ENCODE measurements at places on chromosomes 11 and 22. TPM values are rescaled to one million over a fixed set of nuclear protein-coding genes. Genes with fewer than 3 reads are reported as not detected.

GRCh38 chr11:119376197-119376847, 5.2 kb downstream of the USP2 start:
- DNase-seq = no peak

- DNase-seq = no peak
Observed at GRCh38 chr22:49087198-49087597, 740.5 kb downstream of the BRD1 start.

- DNase-seq = no peak
Observed at GRCh38 chr11:119885067-119885466, 156.1 kb upstream of the NECTIN1 start.

DNA sequence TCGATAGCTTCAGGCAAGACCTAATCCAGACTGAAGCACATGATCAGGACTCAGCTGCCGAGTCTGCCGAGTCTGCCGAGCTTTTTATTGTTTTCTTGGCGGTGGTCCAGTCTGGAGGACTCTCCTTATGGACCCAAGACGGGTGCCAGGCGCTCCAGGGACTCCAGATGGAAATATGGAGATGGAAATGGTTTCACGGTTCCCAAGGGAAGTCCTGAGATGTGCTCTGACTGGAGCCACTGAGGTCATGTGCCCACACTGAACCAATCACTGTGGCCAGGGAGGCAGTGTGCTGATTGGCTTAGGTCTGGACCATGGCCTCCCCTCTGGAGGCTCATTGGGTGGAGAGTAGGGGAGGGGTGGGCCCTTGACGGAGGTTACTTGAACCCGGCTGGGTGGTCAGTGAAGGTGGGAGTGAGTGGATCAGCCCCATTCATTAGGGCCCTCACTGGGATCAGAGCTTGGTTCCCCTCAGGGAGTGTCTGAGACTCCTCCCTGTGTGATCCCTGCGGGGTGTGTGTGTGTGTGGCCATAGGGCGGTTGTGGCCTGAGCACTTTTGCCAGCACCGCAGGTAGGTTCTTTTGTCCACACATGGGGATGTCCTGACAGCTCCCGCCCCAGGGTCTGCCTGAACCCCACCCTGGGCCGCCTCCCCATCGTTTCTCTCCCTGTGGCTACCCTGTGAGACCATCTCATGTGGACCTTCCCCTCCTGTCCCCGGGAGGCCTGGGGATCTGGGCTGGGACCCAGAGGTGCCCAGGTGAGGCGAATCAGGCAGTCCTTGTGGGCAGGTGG, 14.0 kb downstream of the RPS6KA4 start:
- no peak for DNase-seq

DNA sequence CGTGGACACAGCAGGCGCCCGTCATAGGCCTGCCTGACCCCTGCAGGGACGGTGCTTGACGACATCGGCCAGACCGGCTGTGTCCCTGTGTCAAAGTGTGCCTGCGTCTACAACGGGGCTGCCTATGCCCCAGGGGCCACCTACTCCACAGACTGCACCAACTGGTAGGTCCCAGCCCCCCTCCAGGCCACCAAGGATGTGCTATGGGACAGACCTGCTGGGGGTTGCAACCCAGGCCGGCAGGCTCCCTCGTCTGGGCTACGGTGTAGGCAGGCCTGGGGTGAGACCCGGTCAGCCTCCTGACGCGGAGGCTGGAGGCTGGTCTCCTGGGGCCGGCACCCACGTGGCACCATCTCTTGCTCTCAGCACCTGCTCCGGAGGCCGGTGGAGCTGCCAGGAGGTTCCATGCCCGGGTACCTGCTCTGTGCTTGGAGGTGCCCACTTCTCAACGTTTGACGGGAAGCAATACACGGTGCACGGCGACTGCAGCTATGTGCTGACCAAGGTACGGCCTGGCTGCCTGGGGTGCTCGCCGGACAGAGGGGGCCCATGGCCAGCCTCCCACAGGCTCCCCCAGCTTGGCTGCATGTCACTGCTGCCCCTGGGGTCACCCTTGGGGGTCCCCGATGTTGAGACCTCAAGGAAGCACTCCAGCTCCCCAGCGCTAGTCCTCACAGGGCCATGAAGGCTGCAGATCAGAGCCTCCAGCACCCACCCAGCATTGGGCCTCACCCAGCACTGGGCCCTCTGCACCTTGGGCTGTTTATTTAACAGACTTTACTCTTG, 7.7 kb downstream of the MUC5AC start:
- no peak for DNase-seq

DNA sequence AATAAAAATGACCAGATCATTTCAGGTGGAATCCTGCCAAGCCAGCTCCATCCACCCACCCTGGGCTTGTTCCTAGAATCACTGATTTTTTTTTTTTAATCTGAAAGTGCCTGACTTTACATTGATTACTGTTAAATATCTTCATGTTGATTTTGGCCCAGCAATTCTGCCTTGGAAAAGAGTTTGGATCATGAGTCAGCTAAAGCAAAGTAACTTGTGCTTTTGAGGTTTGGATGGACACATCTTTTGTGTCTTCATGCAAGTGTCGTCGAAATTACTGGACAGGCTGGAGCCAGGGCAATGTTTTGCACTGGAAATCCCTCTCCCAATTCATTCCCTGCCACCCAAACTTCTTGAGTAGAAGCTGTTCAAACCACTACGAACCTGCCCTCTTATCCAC, 164.0 kb upstream of the SYT13 start:
- no peak for DNase-seq

GRCh38 chr11:76131142-76131541, 75.2 kb downstream of the WNT11 start:
- no peak for DNase-seq

DNA sequence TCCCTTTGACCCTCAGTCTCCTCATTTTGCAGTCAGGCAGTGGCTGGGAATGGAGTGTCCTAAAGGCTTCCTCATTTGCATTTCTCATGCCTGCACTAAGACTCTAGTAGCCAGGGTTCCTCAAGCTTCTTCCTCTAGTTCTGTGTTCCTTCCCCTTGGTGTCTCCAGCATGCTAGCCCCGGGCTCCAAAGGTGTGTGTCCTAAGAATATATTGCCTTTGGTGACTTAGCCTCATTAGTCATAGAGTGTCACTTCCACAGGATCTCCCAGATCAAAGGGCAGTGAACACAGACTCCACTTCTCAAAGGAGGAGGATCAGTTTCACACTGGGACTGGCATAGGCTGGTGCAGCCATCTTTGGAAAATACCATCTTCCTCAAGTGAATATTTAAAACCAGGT, 21.4 kb upstream of the ACER3 start:
- DNase-seq = no peak

DNA sequence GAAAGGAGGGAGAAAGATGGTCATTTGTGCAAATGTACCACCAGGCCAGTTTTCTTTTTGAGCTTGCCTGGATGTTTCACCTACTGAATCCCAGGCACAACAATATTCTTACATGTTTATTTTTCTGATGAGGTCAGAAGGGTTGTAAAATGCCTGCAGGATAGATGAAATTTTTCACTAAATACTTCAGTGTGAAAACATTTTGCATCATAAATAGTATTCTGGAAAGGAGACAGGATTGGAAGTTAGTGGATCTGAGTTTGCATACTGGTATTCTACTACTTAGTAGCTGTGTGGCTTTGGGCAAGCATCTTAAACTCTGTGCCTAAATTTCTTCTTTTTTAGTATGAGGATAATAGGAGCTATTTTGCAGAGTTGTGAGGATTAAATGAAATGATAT, 24.8 kb downstream of the RNF169 start:
- no peak for DNase-seq

GRCh38 chr11:36146437-36146836, 142.8 kb downstream of the COMMD9 start:
- no peak for DNase-seq

GRCh38 chr22:21043860-21044535, 1.7 kb upstream of the LRRC74B start:
- DNase-seq = no peak

DNA sequence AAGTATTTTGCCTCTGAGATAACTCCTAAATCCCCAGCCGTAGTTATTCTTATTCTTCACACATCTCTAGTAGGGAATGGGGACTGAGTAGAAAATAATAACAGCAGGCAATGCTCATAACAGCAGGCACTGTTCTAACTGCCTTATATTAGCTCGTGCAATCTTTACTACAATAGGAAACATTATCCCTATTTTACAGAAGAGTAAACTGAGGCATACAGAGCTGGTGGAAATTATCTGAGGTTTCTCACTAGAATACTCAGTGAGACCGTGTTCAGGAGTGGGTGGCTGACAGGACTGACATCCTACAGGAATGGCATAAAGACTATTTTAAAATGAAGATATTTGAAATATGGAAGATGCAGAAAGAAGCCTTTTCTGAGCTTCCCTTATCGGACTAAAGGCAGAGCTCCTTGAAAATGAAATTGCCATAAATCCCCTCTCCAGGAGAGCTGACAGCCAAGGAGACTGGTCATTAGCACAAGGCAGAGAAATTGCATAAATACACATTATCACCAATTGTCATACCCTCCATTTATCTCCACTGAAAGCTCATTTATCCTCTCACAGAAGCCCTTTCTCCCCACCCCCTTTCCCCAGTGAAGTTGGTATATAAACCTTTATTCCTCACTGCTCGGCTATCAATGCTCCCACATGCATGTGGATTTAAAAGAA, 93.9 kb downstream of the RASSF10 start:
- no peak for DNase-seq

GRCh38 chr11:65224930-65225278, 36.9 kb upstream of the POLA2 start:
- DNase-seq = no peak

DNA sequence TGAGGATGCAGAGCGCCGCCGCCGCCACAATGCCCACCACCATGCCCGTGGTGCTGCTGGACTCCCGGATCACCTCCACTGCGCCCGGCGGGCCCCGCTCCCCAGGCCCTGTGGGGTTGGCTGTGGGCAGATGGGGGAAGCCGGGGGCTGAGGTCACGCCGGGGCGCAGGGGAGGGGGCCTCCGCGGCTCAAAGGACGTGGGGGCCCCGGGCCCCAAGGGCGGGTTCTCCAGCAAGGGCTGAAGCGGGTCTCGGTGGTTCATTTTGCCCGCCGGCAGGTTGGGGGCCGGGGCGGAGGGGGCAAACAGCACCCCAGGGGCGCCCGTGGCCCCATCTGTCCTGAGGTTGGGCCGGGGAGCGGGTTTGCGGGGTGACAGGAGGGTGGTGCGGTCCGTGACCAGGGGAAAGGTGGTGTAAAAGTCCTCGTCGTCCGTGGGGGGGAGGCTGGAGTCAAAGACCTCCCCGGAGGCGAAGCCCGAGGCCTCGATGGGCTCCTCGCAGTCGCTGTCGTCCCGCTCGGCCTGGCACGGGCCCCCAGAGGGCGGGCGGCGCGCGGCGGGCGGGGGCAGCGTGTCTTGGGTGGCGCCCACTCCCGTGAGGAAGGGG, 16.5 kb downstream of the SLC22A12 start:
- DNase-seq = no peak

- DNase-seq = no peak
Observed at GRCh38 chr11:76277298-76278175, 71.2 kb upstream of the WNT11 start.

- no peak for DNase-seq
Observed at GRCh38 chr11:61763930-61764605, 11.6 kb downstream of the MYRF start.

- no peak for DNase-seq
Observed at GRCh38 chr22:33821290-33821689, 99.0 kb downstream of the LARGE1 start.

DNA sequence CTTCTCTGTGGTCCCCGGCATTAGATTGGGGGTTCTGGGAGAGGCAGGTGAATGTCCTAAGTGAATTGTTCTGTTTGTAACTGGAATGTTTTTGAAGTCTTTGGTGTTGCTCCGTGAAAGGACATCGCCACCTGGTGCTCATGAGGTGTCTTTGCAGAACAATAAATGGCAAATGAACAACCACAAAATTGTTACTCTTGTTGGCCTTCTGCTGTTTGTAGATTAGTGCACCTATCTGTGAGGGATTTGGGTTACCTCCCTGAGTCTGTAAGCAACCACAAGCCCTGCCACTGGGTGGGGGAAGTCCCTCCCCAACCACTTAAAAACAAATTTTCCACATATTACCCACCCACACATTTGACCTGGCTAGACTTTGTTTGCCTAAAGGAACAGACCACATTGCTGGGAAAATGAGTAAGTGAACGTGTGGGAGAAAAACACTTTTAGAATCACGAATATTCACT, 4.7 kb downstream of the MPEG1 start:
- DNase-seq = no peak

DNA sequence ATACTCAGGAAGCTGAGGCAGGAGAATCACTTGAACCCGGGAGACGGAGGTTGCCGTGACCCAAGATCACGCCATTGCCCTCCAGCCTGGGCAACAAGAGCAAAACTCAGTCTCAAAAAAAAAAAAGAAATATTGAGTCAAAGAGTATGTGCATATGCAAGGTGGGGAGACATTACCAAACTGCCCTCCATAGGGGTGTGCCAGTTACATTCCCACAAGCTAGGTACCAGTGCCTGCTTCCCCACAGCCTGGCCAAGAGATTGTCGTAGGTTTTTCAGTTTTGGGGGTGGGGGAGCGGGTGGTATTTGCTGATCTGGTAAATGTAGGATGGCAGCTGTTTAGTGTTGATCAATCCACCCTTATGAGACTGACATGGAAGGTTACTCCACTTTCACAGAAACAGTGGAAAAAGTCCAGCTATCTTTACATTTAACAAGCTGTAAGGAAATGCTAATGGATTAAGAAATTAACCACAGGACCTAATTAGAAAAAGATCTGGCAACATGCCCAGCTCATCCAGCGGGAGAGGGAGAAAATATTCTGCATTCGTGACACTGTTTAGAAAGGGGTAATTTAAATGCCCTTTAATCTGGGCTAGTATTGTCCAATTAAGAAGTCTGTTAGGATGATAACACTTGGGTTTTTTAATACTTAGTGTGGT, 89.4 kb downstream of the PACS1 start:
- no peak for DNase-seq

- no peak for DNase-seq
Observed at GRCh38 chr11:96037405-96037949, 113.6 kb upstream of the MTMR2 start.

SCGB1A1 gene
- polyA plus RNA-seq = not detected

UPB1 gene
- polyA plus RNA-seq = 0.27 TPM

BAIAP2L2 gene
- 8.4 TPM for polyA plus RNA-seq

TSSC4 gene
- 39.9 TPM for polyA plus RNA-seq

SMC1B gene
- 0.14 TPM for polyA plus RNA-seq

HPX gene
- 2.4 TPM for polyA plus RNA-seq

UBQLN3 gene
- not detected for polyA plus RNA-seq

SHANK2 gene
- 4.5 TPM for polyA plus RNA-seq

LMO1 gene
- polyA plus RNA-seq = 0.68 TPM
